Motor neuron (in vitro differentiated cells): ENCODE measurements at places on chromosomes 1 and 21. TPM values are rescaled to one million over a fixed set of nuclear protein-coding genes. Genes with fewer than 3 reads are reported as not detected.

The LELP1 gene
- total RNA-seq = not detected in 2 replicates

The REN gene
- total RNA-seq = 0.25 TPM in 1 of 2 replicates, not detected in the other

The CRYAA gene
- 0.58 TPM in 1 of 2 replicates, not detected in the other for total RNA-seq

The ADAMTS5 gene
- 3.6 TPM in 2 replicates for total RNA-seq

The RBP7 gene
- not detected in 2 replicates for total RNA-seq

The MUL1 gene
- 32.9 TPM in 2 replicates for total RNA-seq

The CLEC20A gene
- total RNA-seq = 0.31 TPM in 1 of 2 replicates, not detected in the other

The GUCA2A gene
- total RNA-seq = not detected in 2 replicates

The MTARC1 gene
- total RNA-seq = 0.10 and 0.16 TPM in 2 replicates

The CATSPERE gene
- 0.65 and 0.69 TPM in 2 replicates for total RNA-seq

The C8B gene
- total RNA-seq = not detected in 2 replicates

The RAB42 gene
- total RNA-seq = 0.41 and 0.63 TPM in 2 replicates

The NTNG1 gene
- total RNA-seq = 44.9 and 46.4 TPM in 2 replicates

The PAPPA2 gene
- total RNA-seq = 10.3 and 13.0 TPM in 2 replicates

The LIPI gene
- total RNA-seq = 0.09 TPM in 1 of 2 replicates, not detected in the other

The IPO9 gene
- total RNA-seq = 45.8 and 47.5 TPM in 2 replicates

The NBPF6 gene
- not detected in 2 replicates for total RNA-seq

The FCRL2 gene
- total RNA-seq = 0.21 TPM in 1 of 2 replicates, not detected in the other

The RPE65 gene
- 17.0 and 20.1 TPM in 2 replicates for total RNA-seq

The TFF3 gene
- 0.83 TPM in 1 of 2 replicates, not detected in the other for total RNA-seq

The SIK1 gene
- total RNA-seq = 1.6 and 2.1 TPM in 2 replicates

The SH2D2A gene
- 0.76 and 0.97 TPM in 2 replicates for total RNA-seq

The KLHDC8A gene
- 0.31 and 0.38 TPM in 2 replicates for total RNA-seq

The CHODL gene
- 7.8 and 9.1 TPM in 2 replicates for total RNA-seq

The C4BPA gene
- total RNA-seq = not detected in 2 replicates

The S100A2 gene
- 0.33 and 0.50 TPM in 2 replicates for total RNA-seq

The CRP gene
- 0.27 and 0.57 TPM in 2 replicates for total RNA-seq

The CFH gene
- not detected in 2 replicates for total RNA-seq

The CCDC181 gene
- total RNA-seq = 0.67 and 1.2 TPM in 2 replicates

The KIF17 gene
- total RNA-seq = 8.8 and 9.5 TPM in 2 replicates

The ARHGEF19 gene
- total RNA-seq = 4.2 and 6.9 TPM in 2 replicates

The CHRNB2 gene
- total RNA-seq = 9.2 and 13.5 TPM in 2 replicates

The LINGO4 gene
- total RNA-seq = 0.22 and 0.25 TPM in 2 replicates

The CRNN gene
- 0.49 and 0.62 TPM in 2 replicates for total RNA-seq

The LAD1 gene
- total RNA-seq = 0.44 and 0.66 TPM in 2 replicates
